MG63 (cell line): ENCODE measurements at places on chromosomes 1 and 21.
A peak's percentile ranks its signal among the peaks of the same experiment; 100 is the strongest.

DNA sequence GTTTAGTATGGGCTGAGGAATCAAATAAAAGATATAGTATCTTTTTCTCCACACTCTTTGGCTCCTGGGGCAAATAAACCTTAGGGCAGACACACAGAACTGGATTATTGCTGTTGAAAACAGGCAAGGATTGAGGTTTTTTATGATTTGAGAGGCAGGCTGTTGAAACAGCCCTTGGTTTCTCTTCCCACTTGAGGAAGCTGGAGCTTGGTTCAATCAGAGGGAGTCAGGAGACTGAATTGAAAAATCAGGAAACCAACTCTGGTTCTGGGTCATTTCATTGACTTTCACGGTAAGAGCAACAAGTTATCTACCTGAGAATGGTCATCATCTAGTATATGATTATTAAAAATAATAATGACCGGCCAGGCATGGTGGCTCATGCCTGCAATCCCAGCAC, 108.4 kb downstream of the CNIH3 start:
- DNase-seq: no peak

DNA sequence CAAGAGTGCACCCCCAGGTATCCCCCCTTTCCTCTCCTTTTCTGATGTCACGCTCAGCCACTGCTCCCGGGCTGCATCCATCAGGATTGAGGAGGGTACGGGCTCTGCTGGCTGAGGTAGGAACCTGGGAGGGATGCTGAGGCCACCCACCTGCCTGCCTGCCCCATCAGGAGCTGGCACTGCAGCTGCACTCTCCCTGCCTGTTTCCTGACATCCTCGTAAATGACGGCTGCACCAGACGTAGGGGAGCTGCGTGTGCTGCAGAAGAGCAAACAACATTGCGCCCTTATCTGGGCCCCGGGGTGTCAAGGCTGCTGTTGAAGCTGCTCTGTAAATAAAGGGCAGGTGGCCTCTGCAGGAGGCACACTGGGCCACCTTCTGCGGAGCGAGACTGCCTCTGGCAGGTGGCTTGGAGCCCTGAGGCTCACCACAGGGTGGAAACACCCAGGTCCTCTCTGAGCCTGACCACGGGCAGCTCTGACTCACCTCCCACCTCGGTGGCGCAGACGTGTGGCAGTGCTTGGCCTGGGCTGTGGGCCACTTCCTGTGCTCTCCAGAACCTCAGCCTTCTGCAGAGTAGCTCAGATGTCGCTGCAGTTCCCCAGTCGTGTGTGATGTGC, 30.9 kb downstream of the SNAP47 start:
- DNase-seq: peak; percentile 45

- peak; percentile 78 for DNase-seq
Measured at GRCh38 chr1:12434174-12434573, 183.8 kb downstream of the DHRS3 start.

GRCh38 chr21:34919406-34919805, 129.7 kb downstream of the RUNX1 start:
- no peak for DNase-seq

- DNase-seq: no peak
Measured at GRCh38 chr1:89286549-89287180, 14.0 kb upstream of the GBP5 start.

GRCh38 chr1:56397409-56397808, 182.0 kb downstream of the PLPP3 start:
- no peak for DNase-seq

GRCh38 chr1:193434319-193434718, 247.9 kb upstream of the B3GALT2 start:
- DNase-seq: no peak

- DNase-seq: no peak
Measured at GRCh38 chr1:116311756-116312680, 61.0 kb upstream of the ATP1A1 start.

DNA sequence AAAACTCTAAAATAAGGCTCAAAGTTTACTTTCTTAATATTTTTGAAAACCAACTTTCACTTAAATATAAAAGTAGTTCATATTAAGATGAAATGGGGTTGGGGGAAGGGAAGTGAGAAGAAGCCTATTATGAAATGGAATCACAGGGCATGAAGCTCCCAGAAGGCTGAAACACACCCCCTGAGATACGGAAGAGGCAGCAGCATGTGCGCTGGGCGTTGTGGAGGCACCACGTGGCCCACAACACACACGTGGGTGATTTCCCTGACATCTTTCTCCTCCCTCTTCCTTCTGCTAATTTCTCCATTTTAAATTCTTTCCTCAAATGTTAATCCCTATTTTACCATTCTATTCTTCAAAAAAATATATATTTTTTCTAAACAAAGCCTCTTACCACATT, 35.6 kb upstream of the SEC16B start:
- DNase-seq: no peak

DNA sequence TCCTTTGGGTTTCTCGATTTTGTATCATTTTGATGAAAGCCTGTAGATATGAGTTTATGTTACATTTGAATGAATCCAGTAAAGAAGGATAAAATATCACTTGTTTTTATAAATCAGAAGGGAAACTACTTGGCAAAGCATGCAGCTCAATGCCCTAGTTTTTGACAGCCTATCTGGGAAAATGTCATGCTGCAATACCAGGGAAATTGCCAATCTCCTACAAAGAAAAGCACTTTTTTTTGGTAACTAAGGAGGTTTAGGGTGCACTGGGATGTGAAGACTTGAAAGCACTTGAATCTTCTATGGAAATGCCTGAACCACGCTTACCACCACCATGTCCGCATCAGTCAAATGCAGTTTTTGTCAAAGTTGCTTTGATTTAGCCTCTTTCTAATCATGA, 446.9 kb upstream of the LRRC7 start:
- no peak for DNase-seq

DNA sequence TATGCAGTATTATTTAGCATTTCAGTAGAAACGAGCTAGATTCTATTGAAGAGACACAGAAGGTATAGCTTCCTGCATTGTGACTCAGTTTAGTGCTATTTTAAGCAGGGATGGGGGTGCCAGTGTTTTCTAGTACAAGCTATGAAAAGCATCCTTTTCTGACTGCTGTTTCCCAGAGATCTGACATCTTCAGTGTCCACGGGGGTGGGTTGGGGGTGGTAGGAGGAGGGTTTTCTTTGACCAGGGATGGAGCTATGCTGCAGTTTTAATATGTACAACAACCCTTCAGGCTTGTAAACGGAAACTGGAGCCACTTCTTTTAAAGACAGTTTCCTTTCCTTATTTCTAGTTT, 2.7 kb upstream of the NEGR1 start:
- DNase-seq: peak; percentile 79

DNA sequence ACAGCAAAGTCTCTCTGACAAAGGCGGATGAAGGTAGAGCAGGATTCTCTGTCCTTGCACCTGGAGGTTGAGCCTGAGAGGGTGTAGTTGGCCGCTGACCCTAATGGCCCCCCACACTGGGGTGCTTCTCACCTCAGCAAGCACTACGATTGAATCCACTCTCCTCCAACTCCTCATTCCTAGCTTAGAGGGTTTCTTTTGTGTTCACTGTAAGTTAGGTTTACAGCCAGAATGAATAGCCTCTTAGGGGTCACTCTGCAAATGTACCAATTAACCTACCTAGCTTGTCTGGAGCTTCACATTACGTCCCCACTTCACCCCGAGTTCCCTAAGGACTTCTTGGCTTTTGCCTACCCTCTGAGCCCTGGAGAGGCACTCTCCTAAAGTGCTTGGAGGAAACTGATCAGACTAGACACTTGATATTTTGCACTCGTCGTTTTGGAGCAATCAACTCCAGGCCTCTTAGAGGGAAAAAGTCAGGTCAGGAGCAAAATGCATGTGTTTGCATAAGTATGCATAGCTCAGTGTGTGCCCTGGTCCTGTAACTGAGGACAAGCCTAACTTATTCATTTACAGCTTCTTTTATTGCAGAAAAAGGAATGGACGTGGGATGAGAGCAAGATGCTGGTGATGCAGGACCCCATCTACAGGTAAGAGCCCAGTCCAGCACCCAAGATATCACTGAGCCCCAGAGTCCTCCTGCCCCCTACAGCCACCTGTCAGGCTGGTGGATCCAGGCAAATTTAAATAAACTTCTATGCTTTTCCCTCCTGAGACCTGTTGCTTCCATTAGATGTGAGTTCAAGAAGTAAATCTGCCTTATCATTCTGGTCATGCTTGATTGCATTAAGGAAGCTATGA, 76.4 kb downstream of the SPATA46 start:
- DNase-seq: no peak

DNA sequence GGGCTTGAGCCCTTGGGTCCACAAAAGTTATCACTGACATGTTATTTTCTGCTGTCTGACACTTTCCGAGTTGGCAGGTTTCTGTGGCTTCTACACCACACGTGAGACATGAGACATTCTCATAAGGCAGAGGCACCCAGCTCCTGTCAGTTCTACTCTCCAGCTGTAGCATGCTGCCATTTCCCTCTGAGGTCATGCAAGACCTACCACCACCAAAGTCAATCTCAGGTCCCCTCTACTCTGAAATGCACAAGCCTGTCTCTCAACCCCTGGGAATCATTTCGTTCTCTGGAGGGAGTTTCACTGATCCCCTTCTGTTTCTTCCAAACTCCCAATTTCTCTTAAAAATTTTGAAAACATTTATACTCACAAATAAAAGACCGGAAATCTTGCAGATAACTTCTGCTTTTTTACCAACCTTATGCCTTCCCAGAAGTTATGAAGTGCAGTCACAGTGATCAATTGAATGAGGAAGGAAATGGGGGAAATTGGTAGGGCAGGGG, 39.5 kb upstream of the CR2 start:
- no peak for DNase-seq

DNA sequence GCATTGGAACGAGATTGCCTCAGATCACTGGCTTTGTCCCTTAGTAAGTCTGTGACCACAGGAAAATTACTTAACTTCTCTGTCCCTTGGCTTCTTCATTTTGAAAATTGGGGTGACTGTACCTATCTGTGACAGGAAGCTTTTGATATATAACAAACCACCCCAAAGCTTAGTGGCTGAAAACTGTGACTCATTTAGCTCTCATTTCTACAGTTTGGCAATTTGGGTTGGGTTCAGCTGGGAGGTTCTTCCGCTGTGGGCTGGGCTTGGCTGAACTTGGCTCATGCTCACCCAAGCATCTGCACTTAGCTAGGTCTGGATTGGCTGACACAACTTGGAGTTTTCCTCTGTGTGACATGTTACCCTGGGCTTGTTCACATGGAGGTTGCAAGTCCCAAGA, 14.0 kb downstream of the C1orf94 start:
- no peak for DNase-seq

GRCh38 chr1:29577512-29577911, 341.2 kb downstream of the PTPRU start:
- DNase-seq: no peak

DNA sequence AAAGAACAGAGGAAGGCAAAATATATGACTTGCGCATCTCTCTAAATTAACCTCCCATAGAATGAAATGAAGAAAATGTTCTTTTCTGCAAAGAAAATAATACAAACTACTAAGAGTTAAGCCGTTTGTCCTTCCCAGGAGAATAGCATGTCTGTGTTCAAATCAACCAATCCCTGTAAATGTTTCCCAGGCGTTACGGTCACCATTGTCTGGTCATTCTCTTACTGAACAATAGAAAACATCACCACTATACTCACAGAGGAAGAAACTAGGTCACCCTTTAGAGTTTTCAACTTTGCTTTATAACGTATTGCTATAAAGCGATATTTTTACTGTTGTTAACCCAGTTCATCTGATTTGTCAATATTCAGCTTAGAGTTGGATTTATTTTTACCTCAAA, 34.1 kb downstream of the COL11A1 start:
- DNase-seq: no peak

DNA sequence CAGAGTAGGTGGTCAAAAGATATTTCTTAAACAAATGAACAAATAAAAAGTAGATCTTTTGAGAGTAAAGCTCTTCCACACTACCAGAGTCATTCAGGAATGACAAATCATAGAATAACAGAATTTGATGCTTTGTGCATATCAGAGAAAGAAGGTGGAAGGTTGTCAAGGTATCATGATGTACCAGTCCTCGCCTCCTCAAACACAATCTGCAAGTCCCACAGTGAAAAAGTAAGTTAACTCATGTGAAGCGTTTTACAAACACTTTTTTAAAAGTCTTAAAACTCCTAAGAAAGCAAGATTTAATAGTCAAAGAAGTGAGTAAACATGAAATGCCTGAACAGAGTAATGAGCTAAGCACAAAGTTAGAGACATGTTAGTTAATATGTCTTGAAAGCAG, 2.5 kb upstream of the RGS4 start:
- DNase-seq: no peak

- no peak for DNase-seq
Measured at GRCh38 chr1:177346790-177347359, 176.1 kb downstream of the BRINP2 start.

GRCh38 chr1:108722292-108722691, 9.6 kb downstream of the FNDC7 start:
- no peak for DNase-seq

DNA sequence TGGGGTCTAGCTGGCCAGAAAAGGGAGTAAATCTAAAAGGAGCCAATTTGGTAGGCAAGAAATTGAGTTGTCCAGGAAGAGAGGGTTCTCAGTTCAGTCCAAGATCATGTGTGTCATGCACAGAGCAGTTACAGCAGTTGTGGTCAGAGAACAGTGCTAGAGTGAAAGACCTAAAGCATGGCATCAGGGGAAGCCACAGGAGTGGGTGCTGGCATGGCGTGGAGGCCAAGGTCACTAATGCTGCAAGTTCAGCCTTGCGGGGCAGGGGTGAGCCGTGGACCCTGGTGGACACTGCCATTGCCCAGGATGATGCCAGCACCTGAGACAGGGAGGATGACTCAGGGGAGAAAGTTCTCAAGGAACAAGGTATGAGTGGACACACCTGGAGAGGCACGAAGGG, 16.6 kb upstream of the TMEM125 start:
- no peak for DNase-seq

DNA sequence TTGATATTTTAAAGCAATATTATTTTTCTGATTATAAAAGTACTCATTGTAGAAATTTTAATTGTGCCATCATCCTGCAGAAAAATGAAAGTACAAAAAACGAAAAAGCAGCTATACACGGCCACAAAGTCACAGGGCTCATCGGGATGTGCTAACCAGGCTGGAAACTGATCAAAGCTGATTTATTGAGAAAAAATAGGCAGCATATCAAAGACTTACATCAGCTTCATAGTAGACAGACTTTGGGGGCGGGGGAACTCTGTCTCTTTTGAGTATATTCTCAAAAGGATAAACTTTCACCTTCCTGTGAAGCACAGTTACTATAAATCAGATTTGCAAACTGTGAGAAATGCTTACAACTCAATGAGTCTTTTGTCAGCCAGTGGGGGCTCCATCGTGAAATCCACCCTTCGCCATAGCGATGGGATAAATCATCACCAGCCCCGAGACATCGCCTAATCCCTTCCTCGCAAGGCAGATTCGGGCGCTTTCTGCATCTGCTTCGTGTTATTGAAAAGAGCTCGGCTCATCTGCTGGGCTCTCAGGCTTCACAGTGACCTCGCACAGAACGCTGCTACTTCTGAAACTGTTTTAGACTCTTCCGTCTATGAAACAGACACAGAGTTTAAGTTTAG, 69.2 kb upstream of the ERG start:
- DNase-seq: peak; percentile 69

DNA sequence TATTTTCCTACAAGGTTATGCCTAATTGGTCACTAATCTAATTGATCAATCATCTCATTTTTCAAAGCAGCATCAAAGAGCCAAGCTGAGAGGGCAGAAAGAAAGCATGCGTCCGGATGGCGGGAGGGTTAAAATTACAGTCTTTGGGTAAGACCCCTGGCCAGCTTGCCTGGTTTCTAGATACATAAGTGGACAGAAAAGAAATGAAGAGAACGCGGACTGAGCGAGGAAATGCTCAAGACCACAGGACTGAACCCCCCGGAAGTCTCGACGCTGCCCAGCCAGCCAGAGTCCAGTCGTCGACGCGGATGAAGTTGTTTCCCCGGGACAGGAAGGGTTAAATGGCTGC, 297.2 kb downstream of the OMA1 start:
- no peak for DNase-seq

- DNase-seq: no peak
Measured at GRCh38 chr1:169338617-169339016, 29.0 kb downstream of the NME7 start.
